Renal cortical epithelial cell (primary cell): ENCODE measurements at places on chromosomes 2 and 18. TPM values are rescaled to one million over a fixed set of nuclear protein-coding genes. Genes with fewer than 3 reads are reported as not detected.

DOCK10 gene
- total RNA-seq: 1.7 and 2.5 TPM in 2 replicates

CPLX4 gene
- total RNA-seq: not detected in 2 replicates

SERTAD2 gene
- total RNA-seq: 8.9 and 21.3 TPM in 2 replicates

CD207 gene
- total RNA-seq: not detected in 2 replicates

PIEZO2 gene
- under 0.01 and 0.30 TPM in 2 replicates for total RNA-seq

PARD6G gene
- total RNA-seq: 1.2 and 1.5 TPM in 2 replicates

NEU2 gene
- not detected in 2 replicates for total RNA-seq

ENOSF1 gene
- 49.8 and 70.2 TPM in 2 replicates for total RNA-seq

POTEE gene
- total RNA-seq: not detected in 2 replicates

VWC2L gene
- total RNA-seq: 0.15 TPM in 1 of 2 replicates, not detected in the other

MERTK gene
- 4.4 and 5.7 TPM in 2 replicates for total RNA-seq
